ENCODE measurements at places on chromosomes 7 and 10. TPM values are rescaled to one million over a fixed set of nuclear protein-coding genes. Genes with fewer than 3 reads are reported as not detected.

DNA sequence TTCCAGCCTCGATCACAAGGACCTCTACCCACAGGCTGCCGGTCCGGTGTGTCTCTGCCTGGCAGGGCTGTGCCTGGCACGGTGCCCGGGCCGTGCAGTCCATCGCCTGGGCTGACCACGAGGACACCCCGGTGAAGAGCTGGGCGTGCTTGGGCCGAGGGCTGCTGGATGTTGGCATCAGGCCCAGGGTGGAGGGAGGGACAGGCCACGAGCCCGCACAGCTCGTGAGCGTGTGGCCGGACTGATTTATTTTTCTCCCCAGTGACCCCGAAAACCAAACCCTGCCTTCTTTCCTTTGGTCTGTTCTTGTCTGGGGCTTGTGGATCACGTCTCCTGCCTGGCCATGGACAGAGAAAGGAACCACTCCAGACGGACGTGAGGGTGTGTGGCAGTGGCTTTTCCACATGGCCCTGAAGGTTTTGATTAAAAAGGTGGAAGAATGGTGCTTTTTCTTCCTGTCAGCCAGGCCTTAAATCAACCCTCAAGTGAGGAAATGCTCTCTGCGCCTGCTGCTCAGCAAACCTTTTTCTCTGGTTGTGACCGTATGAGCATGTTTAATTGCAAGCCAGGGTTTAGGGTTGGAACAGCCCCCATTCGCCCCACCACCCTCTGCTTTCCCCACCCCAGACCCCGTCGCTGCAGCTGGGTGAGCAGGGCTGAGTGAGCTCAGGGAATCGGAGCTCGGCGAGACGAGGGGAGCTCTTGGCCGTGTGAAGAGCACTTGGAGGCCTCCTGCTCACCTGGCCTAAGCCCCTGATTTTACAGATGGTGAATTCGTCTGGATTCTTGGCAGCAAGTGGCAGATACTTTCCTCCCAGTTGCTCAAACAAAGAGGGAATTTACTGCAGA, 130.1 kb downstream of the RGS10 start:
- no peak for DNase-seq

GRCh38 chr7:131480384-131481315, 75.8 kb downstream of the PODXL start:
- peak; percentile 73 for DNase-seq

The GHRHR gene
- not detected for total RNA-seq

DNA sequence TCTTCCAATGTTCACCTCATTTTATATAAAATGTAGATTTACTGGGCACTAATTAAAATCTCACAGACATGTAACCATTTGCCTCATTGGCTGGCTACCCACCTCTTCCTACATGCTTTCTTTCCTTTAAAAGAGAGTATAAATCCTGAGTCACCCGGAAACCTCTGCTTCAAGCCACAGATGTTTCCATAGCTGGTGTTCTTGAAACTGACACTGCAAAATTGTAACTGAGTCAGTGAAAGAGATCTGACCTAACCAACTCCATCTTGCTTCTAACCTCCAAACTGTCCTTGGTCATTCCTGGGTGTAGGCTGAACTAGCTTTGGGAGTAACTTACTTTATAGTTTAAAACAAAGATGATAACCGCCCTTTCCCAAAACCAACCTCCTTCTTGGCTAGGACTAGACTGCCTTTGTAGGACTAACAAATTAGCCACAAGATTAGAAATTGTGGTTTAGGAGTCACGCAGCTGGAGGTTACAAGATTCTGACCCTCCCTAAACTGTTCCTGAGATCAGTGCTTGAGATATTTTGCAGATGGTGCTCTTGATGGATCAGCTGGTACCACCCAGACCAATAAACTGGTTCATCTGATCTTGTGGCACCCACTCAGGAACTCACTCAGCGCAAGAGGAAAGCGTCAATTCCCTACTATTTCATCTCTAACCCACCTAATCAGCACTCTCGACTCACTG, 33.5 kb downstream of the SVOPL start:
- no peak for DNase-seq

The CALML3 gene
- total RNA-seq = not detected

DNA sequence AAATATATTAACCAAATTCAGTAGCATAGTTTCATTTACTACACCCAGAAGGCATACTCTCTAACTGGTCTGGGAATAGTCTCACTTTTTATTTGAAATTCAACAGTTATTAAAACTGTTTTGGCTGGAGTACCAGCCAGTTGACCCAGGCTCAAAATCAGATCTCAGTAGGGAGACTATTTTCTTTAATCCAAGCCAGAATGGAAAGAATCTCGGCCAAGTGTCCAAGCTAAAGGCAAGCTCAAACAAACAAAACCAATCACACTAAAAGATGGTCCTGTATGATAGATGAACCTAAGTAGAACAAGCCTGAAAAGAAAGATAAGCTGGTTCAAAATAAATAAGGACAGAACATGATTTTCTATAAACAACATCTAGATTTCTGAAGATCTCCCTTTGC, 259.6 kb upstream of the POM121L12 start:
- DNase-seq = no peak
